ENCODE measurements at places on chromosomes 6 and 20.

DNA sequence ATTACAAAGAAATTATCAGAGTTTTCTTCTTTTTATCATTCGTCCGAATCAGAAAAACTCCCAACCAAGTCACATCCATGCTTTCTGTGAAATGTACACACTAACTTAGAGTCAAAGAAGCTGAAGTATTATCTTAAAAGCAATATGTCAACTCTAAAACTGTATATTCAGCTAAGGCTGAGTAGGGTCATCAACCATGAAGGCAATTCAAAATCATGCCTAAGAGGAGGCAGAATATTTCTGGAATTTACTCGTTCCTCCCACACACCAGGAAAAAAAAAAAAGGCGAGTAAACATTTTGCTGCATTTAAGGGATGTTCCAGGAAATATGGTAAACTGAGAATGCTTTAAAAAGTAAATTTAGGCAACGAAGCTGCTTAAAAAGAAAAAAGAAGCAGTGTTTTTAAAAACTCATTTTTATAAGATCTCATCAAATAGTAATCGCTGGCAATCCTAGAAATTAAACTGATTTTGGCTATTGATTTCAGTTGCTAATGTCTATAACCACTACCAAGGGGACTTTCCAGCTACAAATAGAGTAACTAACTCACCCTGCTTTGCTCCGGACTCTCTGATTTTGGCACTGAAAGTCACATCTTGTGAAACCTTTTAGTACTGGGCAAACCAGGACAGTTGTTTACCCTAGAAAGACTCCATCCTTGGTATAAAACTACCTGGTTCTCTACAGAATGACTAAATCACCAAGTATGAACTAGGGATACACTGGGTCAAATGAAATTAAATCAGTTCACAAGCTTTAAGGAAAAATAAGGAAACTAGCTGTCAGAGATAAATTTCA is 82.8 kb downstream of the MBOAT1 start:
- no peak for DNase-seq

- no peak for DNase-seq
Measured at GRCh38 chr6:150576651-150577226, 22.9 kb upstream of the PLEKHG1 start.

GRCh38 chr6:111119571-111120329 is 32.4 kb downstream of the SLC16A10 start:
- DNase-seq: no peak

GRCh38 chr6:36109092-36109491 is 21.2 kb upstream of the MAPK13 start:
- no peak for DNase-seq

Data from mucosa of gallbladder (tissue), 1 donor.